ENCODE measurements at places on chromosomes 5 and 9.

DNA sequence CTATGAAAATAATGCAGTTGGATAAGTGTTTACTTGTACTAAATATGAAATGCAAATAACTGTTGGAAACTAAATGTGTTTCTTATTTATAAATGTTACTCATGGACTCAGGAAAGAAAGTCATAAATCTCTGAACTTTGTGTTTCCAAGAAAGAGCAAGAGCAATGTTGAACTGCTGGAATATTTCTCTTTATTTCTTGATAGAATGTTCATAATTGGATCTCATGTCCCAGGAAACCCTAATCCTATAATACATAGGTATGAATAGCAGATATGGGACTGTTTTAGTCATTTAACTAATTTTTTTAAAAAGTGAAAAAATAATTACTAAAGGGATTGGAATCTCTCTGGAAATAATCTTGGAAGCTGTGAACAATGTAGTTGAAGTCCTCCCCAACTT, 245.0 kb upstream of the ACTBL2 start:
- DNase-seq, result no peak

DNA sequence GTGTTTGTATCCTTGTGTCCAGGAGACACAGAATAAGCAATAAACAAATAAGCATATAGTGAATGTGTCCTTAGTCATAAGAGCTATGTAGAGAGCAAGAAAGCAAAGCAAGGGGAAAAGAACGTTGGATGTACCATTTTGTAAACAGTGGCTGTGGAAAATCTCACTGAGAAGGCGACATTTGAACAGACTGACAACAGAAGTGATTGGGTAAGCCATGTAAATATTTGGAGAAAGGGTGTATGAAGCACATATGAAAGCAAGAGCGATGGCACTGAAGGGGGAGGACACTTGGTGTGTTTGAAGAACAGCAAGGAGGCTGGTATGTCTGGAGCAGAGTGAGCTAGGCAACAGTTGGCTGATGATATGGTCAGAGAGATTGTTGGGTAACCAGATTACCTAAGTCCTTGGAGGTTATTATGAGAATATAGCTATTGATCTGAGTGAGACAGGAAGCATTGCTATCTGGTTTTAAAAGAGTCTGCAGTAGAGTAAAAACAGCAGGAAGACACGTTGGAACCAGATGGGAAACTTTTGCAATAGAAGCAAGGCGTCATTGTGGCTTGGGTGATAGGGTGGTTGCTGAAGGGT, 115.5 kb upstream of the IL7R start:
- DNase-seq, result no peak

DNA sequence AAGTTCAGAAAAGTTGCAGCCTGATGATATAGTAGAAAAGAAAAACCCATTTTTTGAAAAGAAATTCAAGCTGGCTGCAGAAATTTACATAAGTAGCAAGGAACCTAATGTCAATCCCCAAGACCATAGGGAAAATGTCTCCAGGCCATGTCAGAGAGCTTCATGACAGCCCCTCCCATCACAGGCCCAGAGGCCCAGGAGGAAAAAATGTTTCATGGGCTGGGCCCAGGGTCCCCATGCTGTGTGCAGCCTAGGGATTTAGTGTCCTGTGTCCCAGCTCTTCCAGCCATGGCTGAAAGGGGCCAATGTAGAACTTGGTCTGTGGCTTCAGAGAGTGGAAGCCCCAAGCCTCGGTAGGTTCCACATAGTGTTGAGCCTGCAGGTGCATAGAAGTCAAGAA, 220.3 kb downstream of the CSNK1G3 start:
- DNase-seq, result no peak

DNA sequence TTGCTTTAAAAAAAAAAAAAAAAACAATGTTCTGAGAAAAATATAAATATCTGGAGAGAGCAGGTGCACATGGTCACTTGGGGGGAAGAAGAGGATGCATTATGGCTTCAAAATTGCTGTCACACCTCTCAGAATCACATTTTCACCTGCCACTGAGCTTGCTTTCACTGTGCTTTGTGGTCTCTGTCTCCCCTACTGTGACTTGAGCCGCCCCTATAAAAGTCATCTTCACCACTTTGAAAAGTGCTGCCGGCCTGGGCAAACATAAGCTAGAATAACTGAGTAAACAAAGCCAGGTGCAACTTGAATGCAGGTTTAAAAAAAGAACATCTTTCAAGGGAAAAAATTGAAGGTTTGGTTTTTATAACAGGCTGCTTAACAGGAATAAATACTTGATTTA, 368.1 kb upstream of the GRIA1 start:
- DNase-seq, result no peak

- DNase-seq, result peak; percentile 56
Measured at GRCh38 chr5:172910828-172911627, 48.2 kb upstream of the RPL26L1 start.

- no peak for DNase-seq
Measured at GRCh38 chr9:113481176-113481787, 17.8 kb downstream of the RGS3 start.

DNA sequence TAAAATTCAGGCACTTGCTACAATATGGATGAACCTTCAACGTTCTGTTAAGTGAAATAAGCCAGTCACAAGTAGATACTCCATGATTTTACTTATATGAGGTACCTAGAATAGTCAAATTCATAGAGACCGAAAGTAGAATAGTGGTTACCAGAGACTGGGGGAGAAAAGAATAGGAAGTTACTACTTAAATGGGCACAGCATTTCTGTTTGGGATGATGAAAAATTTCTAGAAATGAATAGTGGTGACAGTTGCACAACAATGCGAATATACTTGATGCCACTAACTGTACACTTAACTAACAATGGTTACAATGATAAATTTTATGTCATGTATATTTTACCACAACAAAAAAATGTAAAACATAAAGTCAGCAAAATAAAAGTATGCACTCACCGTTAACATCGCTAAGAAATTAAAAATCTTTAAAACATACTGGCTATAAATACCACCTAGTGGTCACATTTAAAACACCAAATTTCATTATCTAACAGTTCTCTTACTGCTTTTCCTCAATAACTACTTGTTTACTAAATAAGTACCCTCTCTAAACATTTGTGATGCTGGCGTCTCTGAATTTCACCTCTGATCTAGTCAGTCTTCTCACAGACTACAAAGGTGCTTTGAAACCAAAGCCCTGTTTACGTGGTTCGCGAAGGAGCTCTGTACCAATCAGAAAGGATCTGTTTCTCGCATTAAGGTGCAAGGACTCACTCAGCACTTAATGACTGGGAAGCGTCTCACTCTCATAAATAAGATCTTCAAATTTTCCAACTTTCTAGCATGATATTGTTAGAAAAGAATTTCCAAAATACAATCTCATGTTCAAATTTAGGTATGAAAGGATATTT, 22.7 kb downstream of the KIF3A start:
- no peak for DNase-seq

DNA sequence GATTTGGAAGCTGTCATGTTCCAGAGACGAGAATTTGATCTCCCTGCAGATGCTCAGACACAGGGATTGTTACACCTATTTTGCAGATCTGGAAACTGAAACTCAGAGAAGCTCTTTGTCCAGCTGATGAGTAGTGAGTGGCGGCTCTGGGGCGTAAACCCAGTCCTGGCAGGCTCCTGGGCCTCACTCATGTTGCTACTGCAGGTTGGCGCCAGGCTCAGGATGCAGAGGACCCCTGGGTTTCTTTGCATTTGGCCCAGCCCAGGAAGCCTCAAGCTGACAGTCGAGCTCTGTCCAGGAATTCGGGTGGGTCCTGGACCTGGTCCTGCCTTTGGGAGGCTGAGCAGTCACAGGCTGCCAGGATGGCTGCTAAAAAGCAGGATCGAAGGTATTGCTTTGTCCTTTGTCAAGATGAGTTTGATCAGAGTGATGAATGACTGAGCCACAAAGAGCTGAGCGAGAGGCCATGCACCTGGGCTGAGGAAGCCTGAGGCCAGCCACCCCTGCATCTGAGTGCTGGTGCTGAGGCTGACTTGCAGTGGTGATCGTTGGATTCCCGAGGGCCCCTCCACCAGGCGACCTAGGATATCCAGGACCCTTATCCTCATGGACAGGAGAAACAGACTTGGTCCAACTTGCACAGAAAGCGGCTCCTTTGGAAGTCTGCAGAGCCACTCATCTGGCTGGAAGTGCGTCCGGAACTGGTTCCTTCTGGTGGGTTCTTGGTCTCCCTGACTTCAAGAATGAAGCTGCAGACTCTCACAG, 8.3 kb upstream of the RNF130 start:
- DNase-seq, result no peak

- no peak for DNase-seq
Measured at GRCh38 chr5:141363952-141364660, at the start of gene PCDHGA5. PCDHGA5 (plus strand) TSS chr5:141364162; CDS start chr5:141364331, 169 bp downstream.

DNA sequence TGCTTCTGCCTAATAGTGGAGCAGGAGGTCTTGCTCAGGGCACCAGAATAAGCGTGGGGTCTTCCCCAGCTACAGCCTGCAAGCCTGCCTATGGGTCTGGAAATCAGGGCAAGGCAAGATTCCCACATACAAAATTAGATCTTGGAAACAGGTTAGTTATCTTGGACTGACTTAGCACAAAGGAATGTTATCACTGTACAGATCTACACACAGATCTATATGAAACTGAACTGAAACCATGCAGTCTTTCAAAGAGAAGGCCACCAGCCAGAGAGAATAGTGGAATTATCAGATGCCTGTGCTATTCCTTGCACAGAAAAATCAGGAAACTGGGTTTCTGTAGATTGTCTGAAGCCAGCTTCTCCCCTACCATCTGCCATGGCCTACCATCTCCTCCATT, 585.7 kb downstream of the ACTL7B start:
- no peak for DNase-seq

DNA sequence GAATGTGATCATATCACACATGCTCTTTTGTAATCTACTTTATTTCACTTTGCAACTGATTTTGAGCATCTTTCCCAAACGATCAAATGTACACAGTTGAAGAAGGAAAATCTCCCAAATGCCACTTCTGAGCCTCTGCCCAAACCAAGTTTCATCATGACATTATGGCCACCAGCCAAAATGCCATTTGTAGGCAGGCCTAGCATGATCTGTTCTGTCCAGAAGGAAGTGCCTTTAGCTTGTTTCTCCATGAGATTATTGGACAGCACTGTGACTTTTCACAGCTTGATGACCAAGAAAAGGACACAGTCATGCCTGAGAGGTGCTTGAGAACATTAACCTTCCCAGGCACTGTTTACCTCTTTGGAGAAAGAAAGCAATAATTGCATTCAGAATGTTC, 73.2 kb upstream of the PIP5K1B start:
- DNase-seq, result no peak

- no peak for DNase-seq
Measured at GRCh38 chr9:129348890-129349664, 171.0 kb upstream of the IER5L start.

- peak; percentile 84 for DNase-seq
Measured at GRCh38 chr9:15299374-15299939, 7.6 kb downstream of the TTC39B start.

- DNase-seq, result no peak
Measured at GRCh38 chr5:53569453-53569852, 9.0 kb downstream of the NDUFS4 start.

DNA sequence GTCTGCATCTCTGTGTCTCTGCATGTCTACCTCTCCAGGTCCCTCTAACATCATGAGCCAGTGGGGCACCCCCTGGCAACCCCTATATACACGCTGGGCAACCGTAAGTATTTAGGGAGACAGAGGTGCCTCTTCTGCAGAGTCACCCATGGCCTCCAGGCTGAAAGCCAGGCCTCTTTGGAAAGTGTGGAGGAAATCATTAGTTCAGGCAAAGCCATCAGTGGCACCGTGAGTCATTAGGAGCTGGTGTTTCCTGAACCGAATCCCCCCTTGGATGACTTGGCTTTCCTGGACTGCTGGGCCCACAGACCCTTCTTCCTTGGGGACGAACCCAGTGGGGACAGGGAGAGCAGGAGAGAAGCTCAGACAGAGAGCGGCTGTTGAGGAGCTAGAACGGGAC, 174.8 kb downstream of the OLFM1 start:
- DNase-seq, result no peak

DNA sequence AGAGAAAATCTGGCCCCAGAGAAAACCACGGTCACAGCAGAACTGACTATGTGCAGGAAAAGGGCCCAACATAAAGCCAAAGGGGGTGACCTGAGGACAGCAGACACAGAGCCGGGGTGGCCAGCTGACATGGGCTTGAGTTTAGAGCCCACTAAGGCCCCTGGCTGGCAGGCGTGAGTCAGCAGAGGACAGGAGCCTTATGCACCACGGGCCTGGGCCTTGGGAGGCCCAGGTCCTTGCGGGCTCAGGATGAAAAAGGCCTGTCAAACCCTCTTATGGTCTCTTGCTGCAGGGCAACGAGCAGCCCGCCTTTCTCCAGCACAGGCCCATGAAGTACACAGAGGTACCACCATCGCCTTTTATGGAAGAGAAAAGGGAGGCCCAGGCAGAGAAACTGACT, 19.7 kb downstream of the STK10 start:
- DNase-seq, result no peak

GRCh38 chr5:158143081-158143480, 284.1 kb upstream of the CLINT1 start:
- no peak for DNase-seq

DNA sequence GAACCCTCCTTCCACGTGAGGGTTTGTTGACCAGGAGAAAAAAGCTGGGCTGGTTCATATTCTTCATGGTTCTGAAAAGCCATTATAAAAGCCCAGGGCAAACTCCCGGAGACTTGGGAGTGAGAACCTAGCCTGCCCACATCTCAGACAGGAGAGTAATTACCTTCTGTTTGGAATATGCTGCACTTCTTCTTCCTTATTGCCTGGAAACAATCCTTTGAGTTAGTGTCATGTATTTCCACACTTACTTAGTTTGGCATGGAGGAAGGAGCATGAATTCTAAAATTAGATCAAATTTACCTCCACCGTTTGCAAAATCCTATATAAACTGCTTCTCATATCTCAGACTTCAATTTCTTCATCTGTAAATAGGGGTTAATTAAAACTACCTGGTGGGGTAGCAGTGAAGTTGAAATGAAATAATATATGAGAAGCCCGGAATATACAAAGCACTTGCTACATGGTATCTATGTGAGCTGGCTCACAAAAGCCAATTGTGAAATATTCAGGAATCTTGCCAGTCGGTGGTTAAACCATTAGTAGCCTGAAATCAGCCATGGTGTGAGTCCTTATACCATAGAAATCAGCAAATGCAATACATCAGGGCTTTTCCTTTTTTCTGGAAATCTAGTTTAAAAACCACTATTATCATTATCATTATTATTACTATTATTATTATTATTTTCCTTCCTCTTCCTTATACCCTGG, 140.0 kb upstream of the RAD23B start:
- DNase-seq, result no peak

GRCh38 chr9:113755433-113755832, 120.7 kb upstream of the ZNF618 start:
- DNase-seq, result no peak

- DNase-seq, result no peak
Measured at GRCh38 chr5:150429410-150429873, 16.7 kb upstream of the CD74 start.

DNA sequence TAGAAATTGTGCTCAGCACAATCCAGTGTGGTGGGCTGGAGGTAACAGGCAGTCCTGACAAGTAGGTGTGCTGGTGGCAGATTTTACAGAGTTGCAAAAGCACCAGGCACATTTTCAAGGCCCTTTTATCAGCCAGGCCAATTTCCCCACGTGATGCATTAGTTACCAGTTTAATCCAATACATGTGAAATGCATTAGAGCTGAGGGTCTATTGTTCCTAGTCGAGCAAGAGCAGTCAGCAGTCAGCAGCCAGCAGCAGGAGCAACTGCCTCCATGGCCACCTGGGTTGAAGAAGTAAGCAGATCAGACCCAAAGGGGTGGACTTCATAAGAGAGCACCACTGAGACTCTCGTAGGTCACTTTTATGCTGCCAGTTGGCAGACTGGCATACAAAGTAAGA, 76.7 kb downstream of the EPB41L4A start:
- no peak for DNase-seq

- DNase-seq, result no peak
Measured at GRCh38 chr5:179812135-179812825, 5.6 kb upstream of the MGAT4B start.

- DNase-seq, result no peak
Measured at GRCh38 chr5:2334719-2335118, 416.8 kb downstream of the IRX2 start.

Measured in activated CD4-positive, alpha-beta memory T cell treated with anti-CD3 and anti-CD28 coated beads for 36 hours (primary cell).